GM10248 (cell line): ENCODE measurements at places on chromosomes 2 and 18.
A peak's percentile ranks its signal among the peaks of the same experiment; 100 is the strongest.

GRCh38 chr2:127157651-127158485, 50.9 kb upstream of the BIN1 start:
- DNase-seq = no peak

- DNase-seq = no peak
Observed at GRCh38 chr2:67646714-67647333, 249.7 kb downstream of the ETAA1 start.

DNA sequence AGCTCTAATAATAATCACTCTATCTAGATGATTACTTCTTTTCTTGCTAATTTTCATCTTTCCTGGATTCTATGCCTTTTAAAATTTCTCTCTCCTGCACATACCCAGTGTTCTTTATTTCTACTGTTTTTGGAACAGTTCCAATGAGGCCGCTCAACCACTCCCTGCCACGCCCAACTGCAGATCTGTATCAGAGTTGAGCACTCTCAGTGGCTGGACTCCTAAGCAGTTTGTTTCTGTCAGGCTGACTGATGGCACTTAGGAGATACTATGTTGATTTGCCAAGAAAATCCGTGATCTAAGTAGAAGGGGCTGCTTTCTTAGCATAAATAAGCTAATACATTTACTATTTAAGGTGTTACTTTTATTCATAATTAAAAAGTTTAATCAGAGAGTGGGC, 192.8 kb downstream of the ARHGAP15 start:
- no peak for DNase-seq

GRCh38 chr2:45729753-45730512, 78.5 kb downstream of the PRKCE start:
- DNase-seq = peak; percentile 47

DNA sequence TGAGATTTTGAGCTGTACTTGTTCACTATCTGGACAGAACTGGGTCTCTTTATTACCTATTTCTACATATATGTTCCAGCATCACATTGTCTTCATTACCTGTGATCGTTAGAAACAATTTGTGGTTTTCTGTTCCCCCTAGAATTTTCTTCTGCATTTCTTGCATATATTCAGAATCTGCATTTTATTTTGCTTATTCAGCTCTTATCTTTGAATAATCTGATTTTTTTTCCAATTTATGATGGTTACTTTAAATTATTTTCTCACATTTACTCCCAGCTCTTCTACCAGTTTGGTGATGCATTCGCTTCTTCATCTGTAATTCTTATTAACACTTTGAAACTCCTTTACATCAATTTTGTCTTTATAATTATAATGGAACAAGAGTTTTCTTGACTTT, 55.1 kb downstream of the LYPD6B start:
- DNase-seq = no peak
